ENCODE measurements at places on chromosomes 6 and 20. TPM values are rescaled to one million over a fixed set of nuclear protein-coding genes. Genes with fewer than 3 reads are reported as not detected.

DNA sequence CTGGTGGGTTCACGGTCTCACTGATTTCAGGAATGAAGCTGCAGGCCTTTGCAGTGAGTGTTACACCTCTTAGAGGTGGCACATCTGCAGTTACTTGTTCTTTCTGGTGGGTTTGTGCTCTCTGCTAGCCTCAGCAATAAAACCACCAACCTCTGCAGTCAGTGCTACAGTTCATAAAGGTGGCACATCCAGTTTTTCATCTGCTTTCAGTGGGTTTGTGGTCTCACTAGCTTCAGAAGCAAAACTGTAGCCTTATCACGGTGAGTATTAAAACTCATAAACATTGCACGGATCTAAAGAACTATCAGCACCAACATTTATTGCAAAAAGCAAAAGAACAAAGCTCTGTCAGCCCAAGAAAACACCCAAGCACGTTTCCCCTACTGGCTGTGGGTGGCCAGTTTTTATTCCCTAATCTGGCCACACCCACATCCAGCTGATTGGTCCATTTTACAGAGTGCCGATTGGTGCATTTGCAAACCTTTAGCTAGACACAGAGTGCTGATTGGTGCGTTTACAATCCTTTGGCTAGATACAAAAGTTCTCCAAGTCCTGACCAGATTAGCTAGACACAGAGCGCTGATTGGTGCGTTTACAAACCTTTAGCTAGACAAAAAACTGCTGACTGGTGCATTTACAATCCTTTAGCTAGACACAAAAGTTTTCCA, 3.4 kb upstream of the TMEM14C start:
- peaks cover 36% of the 10 kb centered on the region for H3K4me1 ChIP-seq
- peak; percentile 72 for DNase-seq
- peak overlapping the region; percentile 92 for H3K4me3 ChIP-seq
- no peaks in the 10 kb centered on the region for H3K27me3 ChIP-seq
- peaks cover 4% of the 10 kb centered on the region for H3K36me3 ChIP-seq
- peak overlapping the region; percentile 92 for H3K27ac ChIP-seq

The LPIN3 gene
- total RNA-seq, result 4.0 TPM

DNA sequence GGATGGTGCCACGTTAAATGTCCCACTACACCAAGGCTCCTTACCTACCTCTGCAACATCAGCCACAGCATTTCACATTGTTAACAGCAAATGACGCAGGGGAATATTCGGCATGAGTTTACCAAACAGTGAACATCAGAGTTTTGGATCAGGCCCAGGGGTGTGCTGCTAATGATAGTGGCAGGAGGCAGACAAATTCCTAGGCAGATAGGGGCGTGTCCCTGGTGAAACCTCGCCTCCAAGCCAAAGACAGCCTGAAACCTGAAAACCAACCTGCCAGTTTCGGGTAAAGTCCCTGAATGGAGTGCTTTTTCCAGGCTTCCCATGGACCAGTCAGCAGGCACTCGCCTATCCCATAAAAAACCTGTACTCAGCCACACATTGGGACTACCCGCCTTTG, 133.6 kb downstream of the SH3BGRL2 start:
- H3K27me3 ChIP-seq, result peaks cover 10% of the 10 kb centered on the region
- no peak overlapping the region for H3K4me3 ChIP-seq
- no peak for DNase-seq
- H3K27ac ChIP-seq, result no peak overlapping the region
- no peaks in the 10 kb centered on the region for H3K36me3 ChIP-seq

DNA sequence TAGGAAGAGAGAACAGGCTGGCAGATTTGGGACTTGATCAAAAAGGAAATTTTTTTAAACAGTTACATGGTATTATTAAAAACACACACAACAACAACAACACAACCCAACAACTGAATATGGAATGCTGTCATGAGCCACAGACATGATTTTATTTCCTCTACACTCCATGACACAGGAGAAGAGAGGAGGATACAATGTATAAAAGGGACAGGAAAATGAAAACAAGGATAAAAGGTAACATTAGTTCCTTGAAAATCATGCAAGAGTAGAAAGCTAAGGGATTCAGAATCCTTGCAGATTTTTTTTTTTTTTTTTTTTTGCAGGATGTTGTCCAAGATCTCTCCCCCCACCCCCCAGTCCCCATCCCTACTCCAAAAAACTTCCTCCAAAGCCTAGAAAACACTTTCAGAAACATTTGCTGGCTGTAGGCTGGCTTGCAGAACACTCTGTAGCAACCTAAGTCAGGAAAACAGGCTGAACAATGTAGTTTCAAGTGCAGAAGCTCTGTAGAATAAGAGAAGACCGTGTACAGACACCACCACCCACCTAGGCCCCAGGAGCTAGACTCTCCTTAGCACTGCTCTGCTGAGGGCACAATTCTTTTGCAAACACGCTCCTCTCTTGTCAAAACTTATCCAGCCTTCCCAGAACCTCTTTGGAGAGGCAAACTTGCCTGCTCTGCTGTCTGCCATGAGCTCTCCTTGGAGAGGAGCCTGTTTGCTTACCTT, 845 bp downstream of the ZMYND8 start:
- DNase-seq, result peak; percentile 37
- H3K27me3 ChIP-seq, result no peaks in the 10 kb centered on the region
- peak overlapping the region; percentile 77 for H3K4me3 ChIP-seq
- peaks cover 49% of the 10 kb centered on the region for H3K4me1 ChIP-seq
- peaks cover 16% of the 10 kb centered on the region for H3K36me3 ChIP-seq

DNA sequence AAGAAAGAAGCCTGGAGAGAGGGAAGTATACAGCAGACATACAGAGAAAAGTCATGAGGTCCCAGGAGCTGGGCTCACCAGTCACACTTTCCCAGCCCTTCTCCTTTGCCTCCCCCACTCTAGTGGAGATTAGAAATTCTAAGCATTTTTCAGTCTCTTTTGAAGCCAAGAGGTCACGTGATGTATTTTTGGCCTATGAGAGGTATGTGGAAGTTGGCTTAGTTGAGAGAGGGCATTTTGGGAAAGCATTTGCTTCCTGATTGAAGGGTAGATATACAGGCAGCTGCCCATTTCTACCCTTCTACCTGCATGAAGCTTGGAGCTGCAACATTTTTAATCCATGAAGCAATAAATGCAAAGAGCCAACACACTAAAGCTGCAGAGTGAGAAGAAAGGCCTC, 106.0 kb upstream of the TNFAIP3 start:
- no peak for DNase-seq
- H3K4me3 ChIP-seq, result no peak overlapping the region
- H3K27me3 ChIP-seq, result no peaks in the 10 kb centered on the region
- H3K27ac ChIP-seq, result no peak overlapping the region

GRCh38 chr20:9142809-9143208, 73.9 kb downstream of the PLCB4 start:
- no peak overlapping the region for H3K4me3 ChIP-seq
- no peak overlapping the region for H3K27ac ChIP-seq
- no peak for DNase-seq
- no peaks in the 10 kb centered on the region for H3K36me3 ChIP-seq

- H3K4me3 ChIP-seq, result no peak overlapping the region
- H3K27ac ChIP-seq, result no peak overlapping the region
- DNase-seq, result no peak
- peaks cover 2% of the 10 kb centered on the region for H3K36me3 ChIP-seq
Observed at GRCh38 chr6:53216301-53216700, 67.7 kb upstream of the GCM1 start.

DNA sequence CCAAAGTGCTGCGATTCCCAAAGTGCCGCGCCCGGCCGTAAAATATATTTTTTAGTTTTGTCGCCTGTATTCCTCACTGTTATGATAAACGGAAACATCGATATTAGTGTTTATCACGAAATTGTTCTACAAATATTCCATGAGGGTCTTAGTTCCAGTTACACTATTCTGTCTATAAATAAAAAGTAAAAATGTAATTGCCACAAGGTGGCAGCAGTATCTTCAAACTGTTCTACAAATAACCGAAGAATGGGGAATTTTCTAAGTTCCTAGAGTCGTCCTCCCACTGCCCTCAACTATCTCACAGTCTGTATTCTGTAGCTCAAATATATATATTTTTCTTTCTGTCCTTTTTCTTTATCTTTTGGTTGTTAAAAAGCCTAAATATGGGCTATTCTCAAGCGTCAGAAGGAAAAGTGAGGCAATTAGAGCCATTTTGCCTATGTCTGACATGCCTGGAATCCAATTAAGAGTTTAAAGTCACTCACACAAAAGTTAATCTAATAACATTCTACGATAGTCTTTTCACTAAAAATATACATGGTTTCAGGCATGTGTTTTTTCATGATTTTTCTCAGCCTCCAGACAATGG, 14.2 kb upstream of the FAM162B start:
- H3K36me3 ChIP-seq, result no peaks in the 10 kb centered on the region
- no peak overlapping the region for H3K4me3 ChIP-seq
- DNase-seq, result no peak
- H3K27me3 ChIP-seq, result peaks cover 5% of the 10 kb centered on the region
- H3K4me1 ChIP-seq, result no peaks in the 10 kb centered on the region

DNA sequence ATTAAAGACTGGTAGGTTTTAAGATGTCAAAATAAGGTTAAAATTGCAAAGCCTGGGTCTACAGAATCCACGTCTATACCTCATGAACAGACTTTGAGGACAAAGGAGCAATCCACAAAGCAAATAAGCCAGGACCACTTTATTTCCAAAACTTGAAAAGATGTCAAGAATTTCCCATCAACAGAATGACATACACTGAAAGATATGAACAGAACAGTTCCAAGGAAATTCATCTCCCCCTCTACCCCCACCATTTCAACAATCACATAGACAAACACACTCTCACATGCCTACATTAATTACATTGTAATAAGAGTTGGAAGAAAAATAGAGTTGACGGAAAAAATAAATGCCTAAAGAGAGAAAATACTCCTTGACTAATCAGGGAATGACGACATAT, 45.2 kb upstream of the NHSL1 start:
- peaks cover 6% of the 10 kb centered on the region for H3K4me1 ChIP-seq
- no peak for DNase-seq
- H3K4me3 ChIP-seq, result no peak overlapping the region
- peaks cover 15% of the 10 kb centered on the region for H3K27me3 ChIP-seq
- no peaks in the 10 kb centered on the region for H3K36me3 ChIP-seq

- no peak for DNase-seq
- no peaks in the 10 kb centered on the region for H3K36me3 ChIP-seq
- H3K4me1 ChIP-seq, result no peaks in the 10 kb centered on the region
- no peaks in the 10 kb centered on the region for H3K27me3 ChIP-seq
- H3K4me3 ChIP-seq, result no peak overlapping the region
- H3K27ac ChIP-seq, result no peak overlapping the region
Observed at GRCh38 chr20:4047614-4048013, 32.3 kb upstream of the RNF24 start.

The SLC44A4 gene
- total RNA-seq, result 0.27 TPM

DNA sequence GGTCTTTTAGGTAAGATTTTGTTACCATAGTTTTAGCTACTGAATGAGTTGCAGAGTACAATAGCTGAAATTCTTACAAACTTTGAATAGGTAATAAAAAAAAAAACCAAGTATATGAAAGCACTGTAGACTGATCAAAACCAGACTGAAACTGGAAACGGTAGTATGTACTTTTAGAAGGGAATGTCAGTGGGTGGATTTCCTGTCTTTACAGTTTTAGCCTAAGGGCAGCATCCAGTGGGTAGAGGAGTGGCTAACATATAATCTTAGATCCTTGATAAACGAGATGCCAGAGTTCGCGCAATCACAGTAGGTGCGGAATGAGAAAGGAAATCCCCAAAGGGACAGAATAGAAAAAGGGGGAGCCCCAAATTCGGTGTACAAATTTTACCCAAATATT, 385.9 kb upstream of the RUNX2 start:
- H3K27me3 ChIP-seq, result no peaks in the 10 kb centered on the region
- DNase-seq, result no peak
- H3K36me3 ChIP-seq, result peaks cover 40% of the 10 kb centered on the region
- H3K4me3 ChIP-seq, result no peak overlapping the region
- H3K27ac ChIP-seq, result no peak overlapping the region

The ZNF165 gene
- 4.6 TPM for total RNA-seq

DNA sequence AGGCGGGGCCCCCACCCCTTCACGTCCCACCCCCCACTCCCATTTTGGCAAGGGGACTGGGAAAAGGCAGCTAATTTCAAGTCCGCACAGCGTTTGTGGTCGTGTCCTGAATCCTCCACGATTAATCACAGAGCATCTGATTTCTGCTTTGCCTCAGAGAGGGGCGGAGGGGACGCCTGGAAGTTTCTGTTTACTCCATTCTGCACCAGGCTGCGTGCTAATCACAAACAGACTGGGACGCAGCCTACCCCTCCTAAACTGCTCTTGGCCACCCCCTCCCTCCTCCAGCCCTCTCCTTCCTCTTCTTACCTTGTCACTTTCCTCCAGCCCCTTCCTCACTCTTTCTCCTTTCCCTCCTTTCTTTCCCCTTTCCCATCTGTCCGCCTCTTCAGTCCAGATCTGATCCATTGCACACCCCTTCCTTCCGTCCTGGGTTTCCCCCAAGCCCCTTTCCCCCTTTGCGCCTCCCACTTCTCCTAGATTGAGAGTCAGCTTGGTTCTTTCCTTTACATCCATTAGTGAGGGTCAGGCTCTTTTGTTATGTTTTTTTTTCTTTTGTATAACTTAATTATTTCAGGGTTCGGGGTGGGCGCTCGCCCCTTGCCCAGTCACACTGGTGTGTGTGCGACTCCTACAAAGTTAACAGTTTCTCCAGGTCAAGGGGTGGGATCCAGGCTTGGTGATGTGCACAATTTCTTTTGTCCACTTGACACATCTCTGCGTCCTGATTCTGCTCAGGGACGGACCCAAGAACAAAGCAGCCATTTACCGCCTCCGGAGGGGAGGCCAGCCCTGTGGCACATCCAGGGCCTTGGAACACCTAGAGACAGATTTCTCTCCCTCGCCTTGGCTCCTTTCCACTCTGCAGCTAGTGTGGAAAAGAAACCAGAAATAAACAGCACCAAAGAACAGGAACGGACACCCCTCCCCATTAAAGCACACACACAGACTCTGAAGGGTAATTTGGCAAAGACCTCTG, 520 bp upstream of the RIPOR3 start:
- H3K27ac ChIP-seq, result no peak overlapping the region
- H3K4me3 ChIP-seq, result no peak overlapping the region
- H3K36me3 ChIP-seq, result no peaks in the 10 kb centered on the region
- peaks cover 8% of the 10 kb centered on the region for H3K4me1 ChIP-seq

DNA sequence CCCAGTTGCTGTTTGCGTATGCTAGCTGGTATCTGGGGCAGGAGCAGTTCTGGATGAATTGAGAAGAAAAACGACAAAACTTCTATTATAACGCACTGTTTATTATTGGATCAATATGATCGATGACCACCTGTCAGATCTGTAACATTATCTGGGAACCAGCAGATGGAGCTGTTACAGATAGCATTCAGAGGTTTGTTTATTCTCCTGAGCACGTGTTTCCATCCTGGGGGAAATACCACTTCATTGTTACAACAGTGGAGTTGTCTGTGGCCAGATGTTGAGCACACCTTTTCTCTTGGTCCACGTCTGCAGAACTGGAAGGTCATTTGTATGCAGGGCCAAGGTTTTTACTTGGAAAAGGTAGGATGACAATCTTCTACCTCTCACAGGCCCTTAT, 16.0 kb upstream of the NKX2-2 start:
- no peak for DNase-seq
- peaks cover 2% of the 10 kb centered on the region for H3K4me1 ChIP-seq
- peaks cover 41% of the 10 kb centered on the region for H3K27me3 ChIP-seq

GRCh38 chr6:27066802-27067201, 180.7 kb upstream of the PRSS16 start:
- no peak overlapping the region for H3K27ac ChIP-seq
- DNase-seq, result no peak
- H3K4me3 ChIP-seq, result no peak overlapping the region

The RNF5 gene
- total RNA-seq, result 51.7 TPM

The CLIC5 gene
- 2.2 TPM for total RNA-seq

GRCh38 chr6:17392978-17393891, at the start of gene CAP2:
TSS of gene CAP2 (plus strand) at chr6:17393595. CDS start at chr6:17421556, 27,961 bp downstream.
- H3K27me3 ChIP-seq, result peaks cover 61% of the 10 kb centered on the region
- peak; percentile 10 for DNase-seq
- peaks cover 8% of the 10 kb centered on the region for H3K4me1 ChIP-seq
- no peaks in the 10 kb centered on the region for H3K36me3 ChIP-seq

The PBX2 gene
- 77.9 TPM for total RNA-seq
